NCI-H1417 (cell line): ENCODE measurements at places on chromosomes 1 and 21.

DNA sequence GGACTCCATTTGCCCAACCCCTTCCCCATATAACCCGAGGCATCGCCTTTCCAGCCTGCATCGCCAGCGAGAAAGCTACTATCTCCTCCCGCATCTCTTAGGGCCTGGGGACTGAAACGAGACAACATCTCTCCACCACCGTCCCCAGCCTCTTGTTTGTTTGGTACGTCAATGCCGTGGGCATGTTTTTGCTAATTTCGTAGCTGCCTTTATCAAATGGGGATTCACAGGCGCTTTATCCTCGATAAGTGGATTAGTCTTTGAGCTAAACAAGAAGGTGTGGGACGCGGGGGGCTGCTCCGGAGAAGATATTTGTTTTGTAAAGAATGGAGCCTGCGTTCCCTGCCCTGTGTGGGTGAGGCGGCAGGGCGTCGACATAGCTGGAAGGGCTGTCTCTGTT, 91.6 kb downstream of the PAX7 start:
- DNase-seq, result no peak

DNA sequence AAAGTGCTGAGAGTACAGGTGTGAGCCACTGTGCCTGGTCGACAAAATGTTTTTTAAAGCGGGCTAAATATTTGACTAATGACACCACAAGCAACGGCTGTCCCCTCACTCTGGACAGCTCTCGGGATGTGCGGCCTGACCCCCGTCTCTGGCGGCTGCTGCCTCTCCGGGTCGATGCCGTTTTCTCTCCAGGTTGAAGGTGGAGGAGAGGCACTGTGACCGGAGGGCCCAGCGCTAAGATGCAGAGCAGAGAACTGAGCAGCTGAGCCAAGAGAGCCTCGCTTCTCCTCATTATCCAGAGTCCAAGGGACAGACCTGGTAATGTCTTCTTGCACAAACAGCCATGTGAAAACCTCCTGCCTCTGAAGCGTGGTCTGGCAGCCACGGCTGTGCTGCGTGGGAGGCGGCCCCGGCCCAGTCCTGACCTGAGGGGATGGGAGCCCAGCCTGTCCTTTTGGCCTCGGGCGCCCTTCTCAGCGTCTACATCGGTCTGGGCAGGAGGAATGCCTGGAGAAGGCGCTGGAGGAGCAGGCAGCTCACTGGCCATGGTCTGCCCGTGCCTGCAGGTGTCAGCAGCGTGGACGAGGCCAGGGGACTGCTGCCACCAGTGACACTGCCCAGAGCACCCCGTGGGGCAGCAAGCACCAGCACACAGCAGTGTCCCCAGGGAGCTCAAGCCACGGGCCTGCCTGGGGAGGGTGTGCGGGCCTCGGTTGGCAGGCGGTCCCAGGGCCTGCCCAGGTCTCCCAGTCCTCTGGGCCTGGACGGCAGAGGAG, 10.3 kb downstream of the MORN1 start:
- DNase-seq, result no peak

DNA sequence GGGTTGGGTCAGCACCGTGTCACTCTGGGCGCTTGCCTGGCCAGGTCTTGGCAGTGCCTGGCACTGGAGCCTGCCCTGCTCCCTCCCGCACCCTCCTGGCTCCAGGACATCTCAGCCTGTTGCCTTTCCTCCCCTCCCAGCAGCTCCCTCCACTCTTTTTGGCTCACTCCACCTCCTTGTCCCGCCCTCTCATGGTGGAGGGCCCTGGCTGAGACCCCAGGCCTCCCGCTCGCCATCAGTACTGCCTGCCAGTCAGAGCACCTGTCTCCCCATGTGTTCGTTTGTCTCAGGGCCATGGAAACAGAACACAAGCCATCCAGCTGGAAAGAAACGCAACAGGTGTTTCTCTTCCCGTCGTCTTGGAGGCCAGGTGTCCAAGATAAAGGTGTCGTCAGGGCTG, 61.0 kb downstream of the B3GALT5 start:
- peak; percentile 35 for DNase-seq

- DNase-seq, result no peak
Observed at GRCh38 chr21:38744861-38745260, 60.9 kb upstream of the ETS2 start.

DNA sequence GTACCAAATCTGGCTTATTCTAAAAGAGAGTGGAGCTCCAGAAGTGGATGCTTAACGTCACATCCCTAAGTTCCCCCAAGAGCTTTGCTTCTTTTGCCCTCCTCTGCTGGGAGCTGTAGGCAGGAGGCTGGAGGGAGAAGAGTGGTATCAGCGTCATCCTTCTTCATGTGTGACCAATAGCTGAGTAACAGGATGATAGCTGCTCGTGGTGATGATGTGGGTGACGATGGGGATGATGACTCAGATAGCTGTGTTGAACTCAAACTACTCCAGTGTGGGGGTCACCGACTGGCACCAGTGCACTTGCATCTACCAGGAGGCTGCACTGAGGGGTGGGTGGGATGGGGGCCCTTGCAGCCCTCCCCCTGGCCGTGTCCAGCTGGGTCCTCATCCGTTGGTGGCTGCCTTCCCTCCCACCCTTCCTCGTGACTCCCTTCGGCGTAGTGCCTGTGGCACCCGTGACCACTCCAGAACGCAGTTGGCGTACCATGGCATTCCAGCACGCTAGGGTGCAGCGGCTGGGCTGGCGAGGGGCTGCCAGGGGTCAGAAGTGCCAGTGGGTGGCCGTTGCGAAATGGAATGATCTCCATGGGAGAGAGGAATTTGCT, 1.1 kb downstream of the IGFN1 start:
- DNase-seq, result no peak

DNA sequence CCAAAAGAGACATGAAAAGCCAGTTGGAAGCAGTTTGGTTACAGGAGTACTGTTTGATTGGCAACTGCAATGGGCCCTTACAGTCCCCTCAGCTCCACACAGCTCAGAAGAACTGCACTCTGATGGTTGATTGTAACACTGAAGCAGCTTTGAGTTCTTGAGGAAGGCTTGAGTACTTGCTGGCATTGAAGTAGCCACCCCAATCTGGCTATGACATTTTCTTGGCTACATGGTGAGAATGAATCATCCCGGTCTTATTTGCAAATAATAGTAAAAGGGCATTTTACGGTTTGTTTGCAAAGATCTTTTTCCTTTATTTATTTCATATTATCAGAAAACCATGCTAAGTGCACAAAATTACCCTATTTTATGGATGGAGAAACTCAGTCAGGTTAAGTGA, 159.7 kb upstream of the BEND5 start:
- DNase-seq, result no peak

DNA sequence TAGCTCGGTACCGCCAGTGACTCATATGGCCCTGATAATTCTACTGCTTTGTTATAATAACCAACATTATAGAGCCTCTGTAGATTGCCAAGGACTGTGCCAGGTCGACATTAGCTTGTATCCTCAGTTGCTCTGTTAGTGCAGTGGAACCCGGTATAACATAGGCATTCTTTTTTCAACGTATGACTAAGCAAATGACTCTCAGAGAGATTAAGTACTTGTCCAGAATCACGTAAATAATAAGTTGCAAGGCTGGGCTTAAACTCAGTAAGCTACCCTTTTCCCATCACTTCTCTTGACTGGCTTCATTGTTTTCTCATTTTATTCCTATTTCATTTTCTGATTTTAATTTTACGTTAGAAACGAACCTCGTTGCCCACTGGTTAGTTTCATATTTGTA, 85.1 kb downstream of the UBE4B start:
- DNase-seq, result no peak

GRCh38 chr1:221606256-221606655, 135.6 kb downstream of the DUSP10 start:
- DNase-seq, result no peak

DNA sequence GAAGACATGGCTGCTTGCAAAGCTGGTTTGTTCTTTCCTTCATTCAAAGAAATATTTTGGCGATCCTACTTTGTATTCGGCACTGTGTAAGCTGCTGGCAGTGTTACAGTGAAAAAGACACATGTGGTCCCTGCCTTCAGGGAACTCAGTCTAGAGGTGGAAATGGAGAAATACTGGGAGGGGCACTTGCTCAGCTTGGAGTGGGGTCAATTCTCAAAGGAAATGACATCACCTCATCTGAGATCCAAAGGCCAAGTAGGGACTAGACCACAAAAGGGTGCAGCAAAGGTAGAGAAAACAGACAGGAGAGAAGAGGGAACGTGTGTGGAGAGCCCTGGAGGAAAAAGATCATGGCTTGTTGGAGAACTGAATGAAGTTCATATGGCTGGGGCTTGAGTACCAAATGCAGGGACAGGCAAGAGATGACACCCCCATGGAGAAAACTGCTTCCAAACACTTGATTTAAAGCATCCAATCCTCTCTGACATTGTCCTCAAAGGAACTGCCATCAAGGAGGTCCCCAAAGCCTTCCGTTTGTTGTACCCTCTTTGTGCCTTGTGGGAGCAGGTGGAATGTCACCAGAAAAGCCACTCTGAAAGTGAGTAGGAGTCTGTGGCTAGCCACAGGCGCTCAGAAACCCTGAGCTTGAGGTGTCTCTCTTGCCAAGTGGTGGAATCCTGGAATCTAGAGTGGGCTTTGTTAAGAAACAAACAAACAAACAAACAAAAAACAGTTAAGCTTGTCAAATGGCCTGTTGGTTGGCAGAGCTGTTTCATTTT, 48.3 kb upstream of the TDRD10 start:
- DNase-seq, result no peak
